Suprapubic skin (tissue), 4 donors: ENCODE measurements at places on chromosomes 3 and 15.

GRCh38 chr15:82548700-82549099 lies 8.4 kb upstream of the RPS17 start:
- DNase-seq: no peak
- H3K27me3 ChIP-seq: no peaks in the 10 kb centered on the region
- no peaks in the 10 kb centered on the region for H3K36me3 ChIP-seq
- H3K4me1 ChIP-seq: peaks cover 30% of the 10 kb centered on the region

GRCh38 chr3:62226601-62227339 lies 146.6 kb downstream of the FEZF2 start:
- H3K4me1 ChIP-seq: no peaks in the 10 kb centered on the region
- DNase-seq: no peak
- H3K36me3 ChIP-seq: no peaks in the 10 kb centered on the region
- H3K27me3 ChIP-seq: no peaks in the 10 kb centered on the region

DNA sequence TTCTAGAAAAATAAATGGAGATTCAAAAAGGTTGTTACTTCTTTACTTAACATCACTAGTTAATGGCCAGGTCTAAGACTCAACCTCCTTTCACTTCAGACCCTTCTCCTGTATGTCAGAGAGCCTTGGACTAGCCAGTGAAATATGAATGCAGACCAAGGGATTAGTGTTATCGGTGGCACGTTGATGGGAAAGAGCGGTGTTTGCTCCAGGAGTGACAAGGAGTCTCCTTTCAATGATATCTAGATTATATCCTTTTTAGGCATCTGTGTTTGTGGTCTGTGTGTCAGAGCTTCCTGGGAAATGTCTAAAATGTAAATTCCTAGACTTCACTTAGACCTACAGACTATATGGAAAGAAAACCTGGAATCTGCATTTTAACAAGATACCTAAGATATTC lies 658.0 kb upstream of the KCNMB2 start:
- H3K36me3 ChIP-seq: no peaks in the 10 kb centered on the region
- H3K4me3 ChIP-seq: no peak overlapping the region
- DNase-seq: no peak
- H3K4me1 ChIP-seq: peaks cover 6% of the 10 kb centered on the region

- H3K36me3 ChIP-seq: no peaks in the 10 kb centered on the region
- no peak for DNase-seq
- H3K27ac ChIP-seq: no peak overlapping the region
- H3K27me3 ChIP-seq: no peaks in the 10 kb centered on the region
Observed at GRCh38 chr3:168991803-168992202, 671.7 kb downstream of the MECOM start.

DNA sequence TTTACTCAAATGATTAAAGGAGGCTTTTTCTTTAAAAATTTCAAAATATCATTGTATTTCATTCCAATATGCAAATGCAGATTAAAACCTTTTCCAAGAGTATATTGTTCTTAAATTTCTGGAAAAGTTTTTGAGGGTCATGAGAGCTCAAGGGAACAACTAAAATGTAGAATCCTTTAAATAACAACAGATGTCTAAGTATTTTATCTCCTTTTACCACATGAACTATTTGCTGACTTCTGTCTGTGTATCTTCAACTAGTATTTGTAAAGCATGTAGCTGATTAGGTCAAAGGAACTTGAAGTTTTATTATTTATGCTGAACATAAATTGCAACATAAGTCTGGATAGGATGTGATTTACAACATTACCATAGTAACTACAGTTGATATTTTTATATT lies 402.6 kb downstream of the CNTN6 start:
- H3K36me3 ChIP-seq: no peaks in the 10 kb centered on the region
- H3K4me3 ChIP-seq: no peak overlapping the region
- no peaks in the 10 kb centered on the region for H3K4me1 ChIP-seq
- no peaks in the 10 kb centered on the region for H3K27me3 ChIP-seq

GRCh38 chr3:37814547-37814946 lies 47.1 kb upstream of the CTDSPL start:
- H3K36me3 ChIP-seq: peaks cover 16% of the 10 kb centered on the region
- no peak overlapping the region for H3K4me3 ChIP-seq
- no peaks in the 10 kb centered on the region for H3K27me3 ChIP-seq
- no peak for DNase-seq
- no peaks in the 10 kb centered on the region for H3K4me1 ChIP-seq

DNA sequence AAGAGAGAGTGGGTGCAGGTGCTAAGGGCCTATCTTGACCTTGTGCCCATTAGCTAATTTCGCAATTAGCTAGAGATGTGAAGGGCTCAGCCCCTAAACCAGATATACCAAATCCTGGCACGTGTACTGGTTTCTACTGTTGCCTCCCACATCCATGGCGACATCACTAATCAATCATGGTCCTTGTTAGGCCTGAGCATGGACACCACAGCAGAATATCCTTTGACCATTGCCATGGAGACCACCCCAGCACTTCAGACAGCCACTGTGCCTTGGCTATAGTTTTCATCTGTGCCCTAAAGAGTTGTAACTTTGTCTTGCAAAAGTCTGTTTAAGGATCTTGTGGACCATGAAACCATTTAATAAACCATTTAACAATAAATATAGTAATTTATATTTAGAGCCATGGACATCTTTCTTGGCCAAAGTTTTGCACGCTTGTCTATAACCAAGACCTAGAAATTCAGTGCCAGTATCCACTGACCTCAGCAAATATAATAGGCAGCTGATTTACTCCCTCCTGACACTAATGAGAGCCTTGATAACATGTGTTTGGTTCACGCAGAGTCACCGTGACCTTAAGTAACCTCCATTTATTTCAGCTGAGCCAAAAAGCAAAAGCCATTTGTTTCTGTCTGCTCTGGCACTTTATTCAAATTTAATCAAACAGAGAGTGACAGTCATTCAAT lies 43.4 kb downstream of the COLQ start:
- no peaks in the 10 kb centered on the region for H3K36me3 ChIP-seq
- H3K27me3 ChIP-seq: no peaks in the 10 kb centered on the region
- H3K4me1 ChIP-seq: peaks cover 7% of the 10 kb centered on the region
- peak; percentile 1 for DNase-seq
- no peak overlapping the region for H3K27ac ChIP-seq
- no peak overlapping the region for H3K4me3 ChIP-seq

DNA sequence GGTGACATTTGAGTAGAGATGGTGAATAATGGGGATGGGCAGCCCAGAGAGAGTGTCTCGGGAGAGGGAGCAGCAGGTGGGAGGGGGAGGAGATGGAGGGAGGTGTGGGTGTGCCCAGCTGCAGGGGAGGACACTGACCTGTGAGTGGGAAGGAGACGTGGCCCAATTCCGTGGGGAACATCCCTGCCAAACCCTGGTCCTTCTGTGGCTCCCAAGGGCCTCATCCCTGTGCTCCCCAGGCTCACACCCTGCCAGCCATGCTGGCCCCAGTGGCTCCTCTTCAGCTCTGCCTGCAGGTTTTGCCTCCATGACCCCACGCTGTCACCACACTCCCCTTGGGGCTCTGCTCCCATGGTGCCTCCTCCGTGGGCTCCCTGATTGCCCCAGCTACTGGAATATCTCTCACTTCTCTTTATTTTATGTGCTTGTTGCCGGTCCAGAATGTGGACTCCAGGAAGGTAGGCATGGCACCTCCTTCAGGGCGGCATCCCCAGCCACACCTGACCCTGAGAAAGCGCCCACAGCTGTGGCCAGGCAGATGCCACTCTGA lies 7.0 kb downstream of the CFAP100 start:
- peaks cover 14% of the 10 kb centered on the region for H3K27me3 ChIP-seq
- no peak for DNase-seq
- H3K36me3 ChIP-seq: no peaks in the 10 kb centered on the region
- no peak overlapping the region for H3K4me3 ChIP-seq
- no peaks in the 10 kb centered on the region for H3K4me1 ChIP-seq
- H3K27ac ChIP-seq: no peak overlapping the region

DNA sequence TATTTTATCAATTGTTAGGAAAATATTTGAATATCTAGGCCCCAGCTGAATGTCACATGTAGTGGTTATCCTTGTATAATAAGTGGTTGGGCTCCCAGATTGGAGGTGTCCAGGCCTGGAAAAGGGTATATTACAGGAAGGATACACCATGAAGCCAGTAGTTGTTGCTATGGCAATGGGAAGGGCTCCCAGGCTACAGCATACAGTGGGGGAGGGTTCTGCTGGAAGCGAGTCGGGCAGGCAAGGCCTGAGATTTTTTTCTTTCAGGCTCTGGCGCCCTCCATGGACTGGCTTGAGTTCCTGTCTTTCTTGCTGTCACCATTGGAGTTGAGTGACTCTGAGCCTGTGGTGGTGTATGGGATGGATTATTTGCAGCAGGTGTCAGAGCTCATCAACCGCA lies 8.9 kb downstream of the ECE2 start:
- DNase-seq: no peak
- H3K27me3 ChIP-seq: peaks cover 14% of the 10 kb centered on the region
- H3K36me3 ChIP-seq: no peaks in the 10 kb centered on the region
- no peak overlapping the region for H3K27ac ChIP-seq
- no peaks in the 10 kb centered on the region for H3K4me1 ChIP-seq

- no peaks in the 10 kb centered on the region for H3K27me3 ChIP-seq
- no peaks in the 10 kb centered on the region for H3K36me3 ChIP-seq
- no peak for DNase-seq
Observed at GRCh38 chr3:148513096-148513543, 184.6 kb upstream of the AGTR1 start.
